ENCODE measurements at places on chromosomes 3 and 15.

DNA sequence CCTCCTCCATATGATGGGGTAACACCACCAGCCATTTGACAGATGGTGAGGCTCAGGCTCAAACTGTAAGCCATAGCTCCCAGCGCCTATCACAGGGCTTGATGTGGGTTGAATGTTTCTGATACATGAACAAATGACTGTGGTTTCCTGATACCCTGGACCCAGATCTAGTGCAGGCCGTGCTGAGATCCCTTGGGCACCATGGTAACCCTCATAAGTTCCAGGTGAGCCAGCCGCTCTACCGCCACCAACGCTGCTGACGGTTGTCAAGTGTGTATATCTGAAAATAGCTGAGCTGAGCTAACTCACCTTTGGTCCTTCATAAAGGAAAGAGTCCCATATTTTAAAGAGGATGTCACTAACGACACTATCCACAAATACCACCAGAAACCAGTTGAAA is 74.5 kb downstream of the TBC1D2B start:
- no peak overlapping the region for H3K4me3 ChIP-seq
- no peaks in the 10 kb centered on the region for H3K27me3 ChIP-seq
- no peaks in the 10 kb centered on the region for H3K4me1 ChIP-seq
- no peak for DNase-seq

GRCh38 chr3:27326202-27326601 is 43.0 kb downstream of the NEK10 start:
- no peak overlapping the region for H3K27ac ChIP-seq
- H3K4me1 ChIP-seq, result no peaks in the 10 kb centered on the region
- no peak for DNase-seq
- H3K36me3 ChIP-seq, result no peaks in the 10 kb centered on the region
- H3K27me3 ChIP-seq, result no peaks in the 10 kb centered on the region
- H3K4me3 ChIP-seq, result no peak overlapping the region

DNA sequence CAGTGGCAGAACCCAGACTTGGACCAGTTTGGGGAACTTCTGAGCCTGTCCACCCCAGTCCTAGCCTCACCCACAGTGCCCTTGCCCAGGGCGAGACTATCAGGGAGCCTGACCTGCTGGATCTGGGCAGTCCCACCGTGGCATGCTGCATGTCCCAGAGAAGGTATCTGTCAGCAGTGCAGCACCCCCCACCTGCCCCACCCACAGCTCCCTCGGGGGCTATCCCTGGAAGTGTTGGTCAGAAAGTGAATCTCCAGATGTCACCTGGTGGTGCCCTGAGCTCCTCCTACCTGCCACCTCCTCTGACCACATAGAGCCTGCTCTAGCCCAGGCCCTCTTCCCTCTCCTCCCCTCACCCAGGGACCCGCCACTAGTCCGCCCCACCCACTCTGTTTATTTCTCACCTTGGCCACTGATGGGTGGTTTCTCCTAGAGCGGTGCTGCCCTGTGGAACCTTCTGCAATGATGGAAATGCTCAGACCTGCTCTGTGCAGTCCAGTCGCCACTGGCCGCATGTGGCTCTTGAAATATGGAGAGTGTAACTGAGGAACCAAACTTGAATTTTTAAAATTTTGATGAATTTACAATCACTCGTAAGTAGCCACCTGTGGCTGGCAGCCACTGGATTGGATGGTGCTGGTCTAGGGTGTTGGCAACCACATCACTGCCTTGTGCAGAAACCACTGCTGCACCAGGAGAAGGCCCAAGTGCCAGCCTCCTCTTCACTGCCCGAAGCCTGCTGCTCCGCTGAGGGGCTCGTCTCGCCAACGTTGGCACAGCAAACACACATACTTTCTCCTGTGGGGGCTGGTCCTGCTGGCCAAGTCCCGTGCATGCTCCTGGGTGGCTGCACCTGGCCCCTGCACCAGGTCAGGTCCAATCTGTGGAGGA is 13.1 kb downstream of the HDAC11 start:
- no peak for DNase-seq
- H3K36me3 ChIP-seq, result no peaks in the 10 kb centered on the region
- H3K4me1 ChIP-seq, result peaks cover 16% of the 10 kb centered on the region

GRCh38 chr3:53711387-53711786 is 134.8 kb downstream of the CHDH start:
- H3K4me1 ChIP-seq, result no peaks in the 10 kb centered on the region
- no peak overlapping the region for H3K27ac ChIP-seq
- H3K27me3 ChIP-seq, result peaks cover 6% of the 10 kb centered on the region
- no peaks in the 10 kb centered on the region for H3K36me3 ChIP-seq

DNA sequence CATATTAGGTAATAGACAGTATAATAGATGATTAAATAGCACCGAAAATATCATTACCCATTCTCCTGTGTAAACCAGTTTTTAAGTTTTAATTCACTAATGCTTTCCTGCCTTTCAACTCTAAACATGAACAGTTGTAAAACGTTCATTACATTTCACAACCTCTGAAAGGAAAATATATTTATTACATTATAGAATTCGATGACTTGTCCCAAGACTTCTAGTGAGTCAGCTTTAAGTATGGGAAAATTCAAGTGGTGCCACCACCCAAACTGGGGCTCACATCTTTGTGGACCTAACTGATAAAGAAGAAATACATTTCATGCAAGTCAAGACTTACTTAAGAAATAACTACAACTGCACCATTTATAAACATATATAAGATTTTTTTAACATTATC is 2.0 kb downstream of the TRIM59 start:
- peak; percentile 68 for DNase-seq
- peak overlapping the region; percentile 67 for H3K4me3 ChIP-seq
- peak overlapping the region; percentile 98 for H3K27ac ChIP-seq
- H3K27me3 ChIP-seq, result no peaks in the 10 kb centered on the region
- peaks cover 34% of the 10 kb centered on the region for H3K4me1 ChIP-seq

- no peak for DNase-seq
- H3K4me3 ChIP-seq, result no peak overlapping the region
- no peak overlapping the region for H3K27ac ChIP-seq
- H3K36me3 ChIP-seq, result no peaks in the 10 kb centered on the region
- no peaks in the 10 kb centered on the region for H3K4me1 ChIP-seq
These were observed 856.1 kb downstream of the SI start for GRCh38 chr3:164222197-164222596.

DNA sequence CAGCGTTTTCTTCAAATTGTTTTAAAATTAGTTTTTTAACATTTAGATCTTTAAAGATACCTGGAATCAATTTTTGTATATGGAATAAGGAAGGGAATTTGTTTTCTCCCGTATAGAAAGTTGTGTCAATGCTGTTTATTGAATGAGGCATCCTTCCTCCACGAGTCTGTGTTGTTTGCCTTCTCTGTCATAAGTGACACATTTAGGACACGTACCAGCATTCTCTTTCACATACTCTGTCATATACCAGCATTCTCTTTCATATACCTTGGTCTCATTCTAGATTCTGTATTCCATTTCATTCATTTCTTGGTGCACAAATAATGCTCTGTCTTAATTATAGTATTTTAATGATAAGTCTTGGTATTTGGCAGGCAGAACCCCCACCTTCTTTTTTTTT is 10.3 kb downstream of the ATP11B start:
- no peaks in the 10 kb centered on the region for H3K27me3 ChIP-seq
- H3K4me3 ChIP-seq, result no peak overlapping the region
- peaks cover 4% of the 10 kb centered on the region for H3K36me3 ChIP-seq
- H3K4me1 ChIP-seq, result peaks cover 3% of the 10 kb centered on the region

- no peak for DNase-seq
- H3K27me3 ChIP-seq, result no peaks in the 10 kb centered on the region
- peaks cover 10% of the 10 kb centered on the region for H3K4me1 ChIP-seq
- H3K36me3 ChIP-seq, result no peaks in the 10 kb centered on the region
These were observed 182.5 kb downstream of the TNIK start for GRCh38 chr3:171277456-171278298.

GRCh38 chr15:92392462-92392861 is 1.2 kb upstream of the ST8SIA2 start:
- H3K36me3 ChIP-seq, result no peaks in the 10 kb centered on the region
- DNase-seq, result no peak
- H3K4me1 ChIP-seq, result no peaks in the 10 kb centered on the region
- H3K27ac ChIP-seq, result no peak overlapping the region
- no peak overlapping the region for H3K4me3 ChIP-seq

GRCh38 chr15:93469994-93470393 is 381.0 kb upstream of the RGMA start:
- no peaks in the 10 kb centered on the region for H3K4me1 ChIP-seq
- no peaks in the 10 kb centered on the region for H3K36me3 ChIP-seq
- DNase-seq, result peak; percentile 11
- H3K4me3 ChIP-seq, result no peak overlapping the region

DNA sequence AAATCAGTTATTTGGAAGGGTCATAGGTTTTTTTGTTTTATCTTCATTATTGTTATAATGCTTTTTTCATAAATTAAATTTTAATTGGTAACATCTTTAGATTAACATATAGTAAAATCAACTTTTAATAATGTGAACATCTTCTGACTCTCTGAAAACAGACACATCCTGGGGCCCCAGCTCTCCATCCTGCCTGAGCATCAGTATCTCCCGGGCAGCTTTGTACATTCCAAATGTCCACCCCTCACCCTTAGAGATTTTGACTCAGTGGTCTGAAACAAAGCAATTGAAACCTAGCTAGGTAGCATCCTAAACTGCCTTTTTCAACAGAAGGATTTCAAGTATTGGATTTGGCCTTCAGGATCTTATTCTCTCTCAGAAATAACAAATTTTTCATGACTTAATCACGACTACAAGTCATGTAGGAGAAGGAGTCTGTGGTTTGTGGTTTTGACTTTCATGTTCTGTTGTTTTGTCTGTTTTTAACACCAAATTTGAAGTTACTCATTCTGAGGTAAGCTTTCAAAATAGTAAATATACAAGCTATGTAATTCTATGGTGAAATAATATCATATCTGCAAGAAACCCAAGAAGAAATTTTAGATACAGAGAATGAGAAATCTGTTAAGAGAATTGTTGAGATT is 147.3 kb upstream of the UBE2E2 start:
- H3K27me3 ChIP-seq, result no peaks in the 10 kb centered on the region
- no peak overlapping the region for H3K4me3 ChIP-seq
- no peak for DNase-seq
- H3K27ac ChIP-seq, result no peak overlapping the region

GRCh38 chr3:177931346-177931745 is 604.9 kb upstream of the KCNMB2 start:
- H3K27me3 ChIP-seq, result no peaks in the 10 kb centered on the region
- peaks cover 3% of the 10 kb centered on the region for H3K4me1 ChIP-seq
- no peak overlapping the region for H3K4me3 ChIP-seq
- no peaks in the 10 kb centered on the region for H3K36me3 ChIP-seq

DNA sequence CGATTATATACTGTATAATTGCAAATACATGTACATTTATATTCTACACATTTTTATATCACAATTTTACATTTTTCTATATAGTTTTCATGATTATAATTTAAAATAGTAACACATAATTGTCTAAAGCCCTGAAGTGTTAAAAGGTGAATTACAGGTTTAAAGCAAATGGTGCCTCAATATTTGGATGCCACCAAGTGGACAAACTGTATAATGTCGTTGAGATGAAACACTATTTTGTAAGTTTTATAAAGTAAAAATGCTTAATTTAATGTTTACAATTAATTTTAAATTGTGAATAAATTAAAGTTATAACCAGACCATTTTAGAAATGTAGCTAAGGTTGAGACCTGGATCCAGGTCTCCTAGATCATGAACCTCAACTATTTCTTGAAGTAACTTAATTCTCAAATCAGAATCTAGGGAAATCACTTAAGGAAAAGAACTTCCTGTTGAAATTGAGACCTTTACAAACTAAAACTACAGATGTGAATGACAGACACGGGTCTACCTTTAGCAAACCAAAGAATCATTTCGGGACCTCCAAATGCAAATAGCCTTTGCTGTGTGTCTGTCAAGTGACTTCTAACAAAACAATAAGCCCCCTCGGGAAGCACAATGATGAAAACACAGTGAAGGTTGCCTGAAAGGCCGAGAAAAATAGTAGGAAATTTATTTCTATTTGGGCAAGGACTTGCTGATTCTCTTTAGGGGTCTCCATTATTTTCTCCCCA is 37.8 kb downstream of the EHHADH start:
- no peak overlapping the region for H3K27ac ChIP-seq
- H3K4me3 ChIP-seq, result no peak overlapping the region
- DNase-seq, result peak; percentile 18
- H3K27me3 ChIP-seq, result no peaks in the 10 kb centered on the region
- no peaks in the 10 kb centered on the region for H3K36me3 ChIP-seq

DNA sequence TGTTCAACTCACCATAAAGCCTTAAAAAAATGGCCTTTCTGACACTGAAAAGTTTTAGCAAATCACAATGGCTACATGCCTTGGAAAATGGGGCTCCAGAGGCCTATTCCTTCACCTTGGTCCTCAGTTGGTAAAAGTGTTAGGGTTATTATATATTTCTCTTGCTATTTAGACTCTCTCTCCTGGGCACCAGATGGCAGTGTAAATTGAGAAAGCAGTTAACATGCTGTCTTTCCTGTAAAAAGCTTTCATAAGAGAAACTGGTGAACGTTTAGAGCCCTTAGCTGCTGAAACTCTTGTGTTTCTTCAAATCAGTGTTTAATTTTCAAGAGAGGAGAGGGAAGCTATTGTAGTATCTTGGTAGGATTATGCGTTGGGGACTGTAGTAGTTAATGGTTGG is 89.9 kb downstream of the LRTM1 start:
- H3K27me3 ChIP-seq, result no peaks in the 10 kb centered on the region
- no peaks in the 10 kb centered on the region for H3K36me3 ChIP-seq
- H3K4me1 ChIP-seq, result no peaks in the 10 kb centered on the region

- H3K27me3 ChIP-seq, result no peaks in the 10 kb centered on the region
- H3K4me1 ChIP-seq, result no peaks in the 10 kb centered on the region
- no peak overlapping the region for H3K4me3 ChIP-seq
These were observed 17.0 kb downstream of the PLCH1 start for GRCh38 chr3:155727836-155728235.

DNA sequence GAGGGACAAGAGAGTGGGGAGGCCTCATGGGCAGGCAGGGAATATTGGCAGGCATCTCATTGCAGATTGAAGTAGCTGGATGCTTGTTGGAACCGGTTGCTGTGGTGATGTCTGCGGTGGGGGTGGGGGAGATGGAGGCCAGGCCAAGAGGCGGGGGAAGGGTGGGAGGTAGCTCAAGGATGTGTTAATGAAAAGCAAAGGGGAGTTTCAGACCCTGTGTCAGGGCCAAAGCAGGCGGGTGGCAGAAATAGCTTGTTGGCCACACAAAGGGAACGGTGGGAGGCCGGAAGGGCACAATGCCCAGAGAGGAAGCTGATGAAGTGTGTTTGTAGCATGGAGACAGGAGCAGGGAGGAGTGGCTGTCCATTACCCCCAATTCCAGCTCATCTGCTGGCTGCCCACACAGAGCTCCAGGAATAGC is 28.0 kb downstream of the CCDC33 start:
- H3K27me3 ChIP-seq, result peaks cover 18% of the 10 kb centered on the region
- no peak overlapping the region for H3K27ac ChIP-seq
- H3K4me3 ChIP-seq, result no peak overlapping the region
- H3K4me1 ChIP-seq, result no peaks in the 10 kb centered on the region
- DNase-seq, result no peak
